IMR-90 (cell line): ENCODE measurements at places on chromosomes 4 and X. TPM values are rescaled to one million over a fixed set of nuclear protein-coding genes. Genes with fewer than 3 reads are reported as not detected.

DNA sequence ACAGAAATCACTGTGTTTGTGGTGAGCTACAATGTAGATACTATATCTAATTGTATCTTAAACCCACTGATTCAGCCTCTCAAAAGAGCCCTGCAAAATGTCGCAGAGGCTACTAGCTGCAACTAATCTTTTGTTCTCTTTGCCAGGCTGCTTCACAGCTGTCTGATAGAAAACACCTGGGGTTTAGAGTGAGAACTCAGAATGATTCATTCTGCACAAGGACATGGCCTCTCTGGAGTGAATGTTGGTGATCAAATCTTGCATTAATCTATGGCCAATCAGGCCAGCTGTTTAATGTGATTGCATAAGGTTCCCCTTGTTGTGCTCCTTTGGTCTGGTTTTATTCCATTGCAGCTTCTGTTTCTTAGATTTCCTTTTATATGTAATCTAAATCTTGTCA, 100.3 kb downstream of the EMCN start:
- peak; percentile 34 for DNase-seq

DNA sequence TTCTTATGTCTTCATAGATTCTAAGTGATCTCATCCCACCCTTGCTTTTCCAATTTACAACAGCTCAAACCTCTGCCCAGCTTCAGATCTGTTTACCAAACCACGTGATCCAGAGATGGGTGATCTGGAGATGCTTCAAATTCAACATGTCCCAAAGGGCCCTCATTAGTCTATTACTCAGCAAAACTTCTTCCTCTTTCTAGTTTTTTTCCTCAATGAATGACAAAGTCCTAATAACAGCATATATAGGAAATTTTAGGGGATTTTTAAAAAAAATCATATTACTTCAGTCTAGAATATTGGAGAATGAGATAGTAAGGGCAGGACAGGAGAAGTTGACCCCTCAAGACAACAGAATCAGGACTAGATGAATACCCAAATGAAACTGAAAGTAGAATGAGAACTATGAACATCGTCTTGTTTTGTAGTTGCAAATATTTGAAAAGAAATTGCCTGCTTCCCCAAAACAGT, 127.1 kb downstream of the CFAP299 start:
- DNase-seq: no peak

Gene GABRG1
- polyA plus RNA-seq: not detected in 2 replicates

DNA sequence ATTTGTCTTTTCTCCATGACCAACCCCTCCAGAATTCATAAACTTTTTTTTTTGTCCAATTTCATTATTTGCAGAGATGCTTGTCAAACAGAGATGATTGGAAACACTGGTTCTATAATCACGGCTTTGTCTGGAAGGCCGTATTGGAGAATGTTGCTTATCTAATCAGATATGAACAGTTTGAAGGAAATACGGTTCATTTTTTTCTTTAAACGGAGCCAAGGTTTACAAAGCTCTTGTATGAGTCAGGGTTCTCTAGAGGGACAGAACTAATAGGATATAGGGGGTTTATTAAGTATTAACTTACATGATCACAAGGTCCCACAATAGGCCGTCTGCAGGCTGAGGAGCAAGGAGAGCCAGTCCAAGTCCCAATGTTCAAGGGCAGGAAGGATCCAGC, 1415.8 kb downstream of the C4orf33 start:
- DNase-seq: peak; percentile 1

- peak; percentile 19 for DNase-seq
Measured at GRCh38 chrX:39905538-39905891, 192.2 kb downstream of the BCOR start.

- DNase-seq: no peak
Measured at GRCh38 chr4:52618795-52619590, 40.1 kb downstream of the USP46 start.

DNA sequence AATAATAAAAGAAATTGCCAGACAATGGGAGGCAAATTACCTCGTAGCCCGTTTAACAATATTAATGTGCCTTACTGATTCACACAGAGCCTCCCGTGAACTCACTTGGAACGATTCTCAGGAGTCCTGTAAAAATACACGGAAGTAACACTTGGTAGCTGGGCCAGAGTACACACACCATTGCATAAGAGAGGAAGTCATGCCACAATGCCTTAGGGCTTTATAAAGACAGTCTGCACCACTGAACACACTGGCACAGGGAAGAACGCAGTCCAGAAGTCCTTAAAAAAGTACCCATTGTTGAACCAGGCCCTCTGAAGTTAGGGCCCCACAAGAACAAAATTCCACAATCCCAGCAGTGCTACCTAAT, 15.1 kb downstream of the SLC2A9 start:
- no peak for DNase-seq

Gene UNC5C
- polyA plus RNA-seq: under 0.01 TPM in 1 of 2 replicates, not detected in the other

Gene FRMPD3
- 0.17 and 0.19 TPM in 2 replicates for polyA plus RNA-seq

DNA sequence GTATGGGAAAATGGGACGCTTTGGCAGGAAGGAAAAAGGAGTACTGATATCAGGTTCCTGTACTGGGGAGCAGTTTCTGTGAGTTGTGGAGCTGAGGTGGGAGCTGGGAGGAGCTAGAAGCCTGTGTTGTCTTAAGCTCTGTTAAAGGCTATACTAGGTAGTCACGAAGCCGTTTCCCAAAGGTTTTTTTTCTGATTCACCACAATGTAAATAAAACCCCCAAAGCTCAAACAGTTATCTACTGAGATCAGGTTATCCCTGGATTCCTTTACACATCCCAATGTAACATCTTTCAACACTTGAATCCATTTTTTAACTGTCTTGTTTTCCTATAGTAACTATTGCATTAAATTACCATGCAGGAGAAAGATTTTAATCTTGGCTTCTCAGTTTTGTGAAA, 297.4 kb upstream of the SFRP2 start:
- DNase-seq: no peak

DNA sequence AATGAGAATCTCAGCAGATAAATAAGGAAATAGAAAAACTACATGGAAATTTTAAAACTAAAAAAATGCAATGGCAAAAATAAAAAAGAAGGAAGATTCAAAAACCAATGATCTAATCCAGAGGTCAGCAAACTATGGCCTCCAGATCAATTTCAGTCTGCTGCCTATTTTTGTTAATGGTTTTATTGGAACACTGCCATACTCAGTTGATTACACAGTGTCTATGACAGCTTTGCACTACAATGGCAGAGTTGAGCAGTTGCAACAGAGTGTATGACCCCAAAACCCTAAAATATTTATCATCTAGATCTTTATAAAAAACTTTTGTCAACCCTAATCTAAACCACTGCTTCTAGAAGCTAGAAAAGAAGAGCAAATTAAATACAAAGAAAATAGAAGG, 170.3 kb downstream of the RAB28 start:
- DNase-seq: no peak

- no peak for DNase-seq
Measured at GRCh38 chr4:41792166-41792565, 43.6 kb upstream of the PHOX2B start.

- no peak for DNase-seq
Measured at GRCh38 chr4:126361287-126361686, 1046.5 kb downstream of the FAT4 start.

DNA sequence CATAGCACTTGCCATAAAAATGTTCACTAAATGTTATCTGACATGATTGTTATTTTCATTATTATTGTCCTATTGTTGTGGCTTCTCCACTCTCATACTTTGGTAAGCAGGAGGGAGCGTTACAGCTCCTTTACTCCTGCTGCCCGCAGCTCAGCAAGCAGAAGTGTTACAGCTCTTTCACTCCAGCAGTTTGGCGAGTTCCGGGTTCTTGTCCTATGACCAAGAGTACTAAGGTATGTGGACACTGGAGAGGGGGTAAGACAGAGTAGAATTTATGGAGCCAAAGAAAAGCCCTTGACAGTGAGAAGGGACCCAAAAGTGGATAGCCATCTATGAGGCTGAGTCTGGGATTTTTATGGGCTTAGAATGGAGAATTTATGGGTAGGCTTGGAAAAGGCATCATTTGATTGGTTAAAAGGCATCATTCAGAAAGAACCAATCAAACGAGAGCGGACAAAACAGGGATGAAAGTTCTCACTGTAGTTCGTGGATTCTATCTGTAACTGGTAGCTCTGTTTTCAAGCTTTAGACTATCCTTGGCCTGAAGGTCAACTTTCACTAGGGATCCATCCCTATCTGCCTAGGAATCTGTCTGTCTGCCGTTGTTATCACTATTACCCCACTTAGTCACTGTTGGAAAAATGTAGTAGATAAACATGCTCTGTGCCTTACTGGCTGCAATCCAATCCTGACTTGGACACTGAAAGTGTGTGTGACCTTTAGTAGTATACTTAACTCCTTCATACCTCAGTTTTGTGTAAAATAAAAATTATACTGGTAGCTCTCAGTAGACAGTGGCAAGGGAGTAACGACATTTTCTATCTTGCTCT, 545.6 kb upstream of the LCORL start:
- no peak for DNase-seq

- no peak for DNase-seq
Measured at GRCh38 chr4:1479454-1479853, 73.2 kb upstream of the NKX1-1 start.

- peak; percentile 12 for DNase-seq
Measured at GRCh38 chrX:114800719-114801118, 216.7 kb downstream of the IL13RA2 start.

DNA sequence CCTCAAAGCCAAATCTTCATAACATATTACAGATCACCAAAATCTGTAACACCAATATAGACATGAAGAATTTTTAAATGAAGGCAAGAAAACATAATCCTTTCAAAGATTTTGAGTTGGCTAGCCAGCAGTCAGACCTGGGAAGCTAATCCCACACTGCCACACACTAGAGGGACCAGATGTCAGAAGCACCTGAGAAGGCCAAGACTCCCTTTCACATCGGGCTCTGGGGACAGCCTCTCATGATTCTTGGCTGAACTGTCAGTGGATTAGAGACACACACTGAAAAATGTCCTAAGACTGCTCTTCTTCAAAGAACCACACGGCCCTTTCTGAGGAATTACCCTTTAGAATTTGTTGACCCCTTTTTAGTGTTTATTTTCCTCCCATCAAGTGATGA, 28.2 kb upstream of the SPATA4 start:
- no peak for DNase-seq

- DNase-seq: no peak
Measured at GRCh38 chrX:127129510-127129909, 310.0 kb downstream of the PRR32 start.

DNA sequence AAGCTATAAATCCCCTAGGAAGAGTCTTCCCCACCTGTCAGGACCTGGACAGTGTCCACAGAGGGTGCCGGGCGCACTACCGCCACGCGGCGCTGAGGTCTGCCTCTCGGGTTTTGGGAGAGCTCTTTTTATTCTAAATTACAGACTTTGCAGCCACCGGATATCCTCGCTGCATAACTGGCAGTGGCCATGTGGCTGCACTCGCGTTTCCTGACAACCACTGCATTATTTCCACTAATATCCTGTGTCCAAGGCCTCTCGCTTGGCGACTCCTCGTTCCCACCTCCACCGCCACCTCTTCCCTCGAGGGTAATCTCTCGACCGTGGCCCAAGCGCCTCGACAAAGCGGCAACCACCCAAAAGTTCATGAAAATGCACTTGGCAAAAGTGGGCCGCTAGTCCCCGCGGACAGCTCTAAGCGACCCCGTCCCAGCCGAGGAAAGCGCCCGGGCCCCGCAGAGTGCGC, 512 bp upstream of the TMEM131L start:
- DNase-seq: peak; percentile 61

DNA sequence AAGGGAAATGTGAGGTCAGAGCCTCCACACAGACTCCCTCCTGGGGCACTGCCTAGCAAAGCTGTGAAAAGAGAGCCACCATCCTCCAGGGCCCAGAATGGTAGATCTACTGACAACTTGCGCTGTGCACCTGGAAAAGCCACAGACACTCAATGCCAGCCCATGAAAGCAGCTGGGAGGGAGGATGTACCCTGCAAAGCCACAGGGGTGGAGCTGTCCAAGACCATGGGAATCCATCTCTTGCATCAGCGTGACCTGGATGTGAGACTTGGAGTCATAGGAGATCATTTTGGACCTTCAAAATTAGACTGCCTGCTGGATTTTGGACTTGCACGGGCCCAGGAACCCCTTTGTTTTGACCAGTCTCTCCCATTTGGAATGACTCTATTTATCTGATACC, 22.8 kb downstream of the CDKN2AIP start:
- no peak for DNase-seq

- peak; percentile 69 for DNase-seq
Measured at GRCh38 chrX:45351478-45351877, 150.8 kb upstream of the DIPK2B start.

Gene RRH
- polyA plus RNA-seq: 0.05 and 0.11 TPM in 2 replicates

DNA sequence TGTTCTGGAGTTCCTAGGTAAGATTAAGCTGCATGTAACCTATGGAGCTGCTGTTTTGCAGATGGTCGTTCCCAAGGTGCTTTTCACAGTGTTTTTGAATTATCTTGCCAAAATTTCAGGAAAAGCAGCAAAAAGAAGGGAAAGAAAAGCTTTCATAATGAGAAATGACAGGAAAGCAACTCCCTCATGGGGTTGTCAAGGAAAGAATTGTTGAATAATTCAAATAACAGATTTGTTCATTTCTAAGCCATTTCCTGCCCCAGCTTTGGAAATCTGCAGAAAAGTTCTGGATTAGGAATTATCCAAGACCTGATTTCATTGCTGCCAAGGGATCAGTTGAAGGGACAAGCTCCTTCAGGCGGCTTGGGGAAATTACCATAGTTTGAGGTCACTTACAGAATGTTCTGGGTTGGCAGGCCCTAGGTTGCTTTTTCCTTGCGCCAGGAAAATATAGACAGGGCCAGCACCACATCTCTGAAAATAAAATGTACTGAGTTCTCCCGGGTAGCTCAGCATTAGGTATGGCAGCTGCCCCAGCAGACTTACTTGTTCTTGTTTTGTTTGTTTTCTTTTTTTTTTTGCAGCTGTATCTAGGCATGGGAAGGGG, 354.7 kb downstream of the STIM2 start:
- DNase-seq: no peak

DNA sequence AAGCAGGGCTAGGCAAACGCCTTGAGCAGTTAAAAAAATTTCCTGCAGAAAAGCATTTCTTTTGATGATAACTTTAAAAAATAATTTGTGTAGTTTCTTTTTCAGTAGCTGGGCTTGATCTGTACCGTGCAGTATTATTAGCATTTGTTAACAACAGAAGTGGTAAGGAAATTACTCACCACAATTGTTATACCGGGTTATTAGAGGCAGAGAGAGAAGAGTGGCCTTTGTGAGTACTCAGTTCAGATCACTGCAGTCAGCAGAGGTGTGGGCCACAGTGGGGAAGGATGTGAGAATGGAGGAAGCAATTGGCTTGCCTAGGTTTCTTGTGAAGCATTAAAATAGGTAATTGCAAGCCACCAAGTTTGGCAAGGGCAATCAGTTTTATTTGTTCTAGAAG, 14.3 kb upstream of the IL21 start:
- no peak for DNase-seq

Gene TCEAL9
- polyA plus RNA-seq: 88.8 and 111 TPM in 2 replicates

- DNase-seq: no peak
Measured at GRCh38 chr4:100372432-100372831, 145.4 kb downstream of the EMCN start.

GRCh38 chrX:22124098-22124497, 92.0 kb downstream of the PHEX start:
- no peak for DNase-seq

Gene FGFR3
- 0.67 and 0.93 TPM in 2 replicates for polyA plus RNA-seq
